H4 (cell line): ENCODE measurements at places on chromosomes 6 and 20. TPM values are rescaled to one million over a fixed set of nuclear protein-coding genes. Genes with fewer than 3 reads are reported as not detected.

DNA sequence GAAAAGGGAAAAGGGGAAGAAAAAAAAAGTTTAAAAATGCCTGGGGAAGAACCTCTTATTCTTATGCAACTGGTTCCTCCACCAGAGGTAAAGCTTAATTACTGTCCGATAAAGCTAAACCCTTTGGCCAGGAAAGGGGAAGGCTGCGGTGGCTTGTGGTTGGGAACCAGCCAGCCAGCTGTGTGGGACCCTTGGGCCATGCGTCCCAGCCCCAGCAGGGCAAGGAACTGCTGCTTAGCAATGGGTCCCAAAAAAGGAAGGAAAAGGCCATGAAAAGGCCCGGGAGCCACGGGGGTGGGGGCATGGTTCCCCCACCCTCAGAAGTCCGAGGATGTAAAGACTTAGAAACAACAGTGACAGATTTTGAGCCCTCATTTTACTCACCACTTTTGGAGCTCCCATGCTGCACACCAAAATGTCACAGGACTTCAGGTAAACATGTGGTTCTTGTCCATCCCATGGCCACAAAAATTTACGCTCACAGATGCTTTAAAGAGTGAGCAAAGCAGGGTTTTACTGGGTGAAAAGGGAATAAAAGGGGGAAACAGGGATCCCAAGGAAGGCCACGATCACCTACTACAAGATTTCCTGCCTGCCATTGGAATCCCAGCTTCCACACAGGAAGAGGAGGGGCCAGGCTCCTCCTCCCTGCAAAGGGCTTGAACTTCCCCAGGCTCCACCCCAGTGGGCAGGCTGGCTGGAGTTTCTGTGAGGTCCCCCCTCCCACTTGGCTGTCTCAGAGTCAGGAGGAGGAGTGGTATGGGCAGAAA is 1234.7 kb upstream of the GJE1 start:
- DNase-seq, result peak; percentile 75

GRCh38 chr6:99579781-99580180 is 11.3 kb upstream of the CCNC start:
- no peak for DNase-seq

DNA sequence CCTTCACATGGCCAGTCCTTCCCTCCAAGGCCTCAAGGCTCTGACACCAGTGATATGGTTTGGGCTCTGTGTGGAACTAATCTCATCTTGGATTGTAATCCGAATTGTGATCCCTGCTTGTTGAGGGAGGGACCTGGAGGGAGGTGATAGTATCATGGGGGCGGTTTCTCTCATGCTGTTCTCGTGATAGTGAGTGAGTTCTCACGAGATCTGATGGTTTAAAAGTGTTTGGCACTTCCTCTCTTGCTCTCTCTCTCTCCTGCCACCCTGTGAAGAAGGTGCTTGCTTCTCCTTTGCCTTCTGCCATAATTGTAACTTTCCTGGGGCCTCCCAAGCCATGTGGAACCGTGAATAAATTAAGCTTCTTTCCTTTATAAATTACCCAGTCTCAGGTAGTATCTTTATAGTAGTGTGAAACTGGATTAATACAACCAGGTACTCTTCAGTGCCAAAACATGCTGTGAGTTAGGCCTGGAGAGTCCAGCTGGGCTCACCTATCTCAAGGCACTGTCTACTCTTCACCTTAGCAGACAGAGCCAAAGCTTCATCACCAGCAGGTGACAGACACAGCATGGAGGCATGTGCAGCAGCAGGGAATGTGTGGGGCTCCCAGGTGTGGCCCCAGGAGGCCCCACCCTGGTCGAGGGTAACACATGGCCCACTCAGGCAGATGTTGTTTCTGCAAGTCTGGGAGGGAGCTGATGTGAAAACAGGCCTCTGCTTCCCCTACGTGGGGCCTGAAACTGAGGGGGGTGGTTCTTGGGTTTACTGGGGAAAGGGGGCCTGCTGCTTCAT is 97.5 kb upstream of the CDYL start:
- no peak for DNase-seq

DNA sequence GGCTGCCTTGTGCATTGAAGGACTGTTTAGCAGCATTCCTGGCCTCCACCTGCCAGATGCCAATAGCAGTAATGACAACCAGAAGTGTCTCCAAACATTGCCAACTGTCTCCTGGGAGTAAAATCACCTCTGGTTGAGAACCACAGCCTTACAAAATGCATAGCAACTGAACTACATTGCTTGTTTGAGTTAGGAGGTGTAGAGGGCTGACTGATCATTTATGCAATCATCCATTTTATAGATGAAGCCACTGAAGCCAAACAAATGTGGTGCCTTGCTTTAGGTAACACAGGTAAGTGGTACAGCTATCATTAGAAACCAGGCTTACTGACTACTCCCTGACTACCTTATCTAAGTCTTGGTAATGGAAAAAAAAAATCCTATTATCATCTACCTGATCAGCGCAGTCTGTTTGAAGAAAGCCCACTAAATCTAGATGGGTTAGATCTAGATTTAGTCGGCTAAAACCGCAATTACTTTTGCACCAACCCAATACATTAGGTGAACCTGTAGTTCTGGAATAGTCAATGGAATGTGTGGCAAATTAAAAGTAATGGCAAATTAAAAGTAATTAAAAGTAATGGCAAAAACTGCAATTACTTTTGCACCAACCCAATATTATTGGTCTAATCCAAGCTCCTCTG is 47.7 kb upstream of the F13A1 start:
- DNase-seq, result no peak

GRCh38 chr6:87705070-87705691 is 3.1 kb upstream of the AKIRIN2 start:
- DNase-seq, result peak; percentile 36

GRCh38 chr6:124368131-124368530 is 564.5 kb downstream of the NKAIN2 start:
- DNase-seq, result no peak

GRCh38 chr20:10467681-10468339 is 32.7 kb downstream of the SLX4IP start:
- no peak for DNase-seq

DNA sequence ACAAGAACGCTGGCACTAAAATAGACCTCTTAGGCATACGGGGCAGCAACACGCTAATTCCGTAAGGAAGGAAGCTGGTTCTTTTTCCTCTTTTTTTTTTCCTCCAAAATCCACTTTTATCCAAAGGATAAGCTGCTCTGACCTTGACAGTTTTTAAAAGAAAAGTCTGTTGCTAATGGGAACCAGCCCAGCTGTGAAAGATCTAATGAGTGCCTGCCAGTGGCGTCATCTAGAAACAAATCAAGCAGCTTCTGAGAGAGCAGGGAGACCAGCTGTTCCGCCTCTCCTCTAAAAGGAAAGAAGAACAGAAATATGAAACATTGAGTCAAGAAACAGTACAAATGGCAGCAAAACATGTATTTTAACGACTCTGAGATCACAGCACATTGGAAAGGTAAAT is 78.6 kb downstream of the FAXC start:
- no peak for DNase-seq

DNA sequence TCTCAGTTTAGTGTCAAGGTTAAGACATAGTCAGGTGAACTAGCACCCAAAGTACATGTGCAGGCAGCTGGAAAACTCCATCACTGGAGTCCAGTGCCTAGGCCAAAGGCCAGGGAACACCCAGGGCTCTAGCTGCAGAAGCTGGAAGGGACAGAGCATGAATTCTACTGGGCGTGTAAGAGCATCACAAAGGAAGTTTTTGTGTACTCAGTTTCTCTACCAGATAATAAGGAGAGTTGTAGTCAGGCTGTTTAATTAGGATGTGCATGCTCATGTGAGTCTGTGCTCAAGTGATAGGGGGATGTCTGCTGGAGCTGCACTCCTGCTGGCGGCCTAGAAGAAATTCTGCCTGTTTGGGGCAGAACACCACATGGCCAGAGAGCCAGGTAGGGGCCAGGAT is 8.1 kb downstream of the L3MBTL1 start:
- no peak for DNase-seq

DNA sequence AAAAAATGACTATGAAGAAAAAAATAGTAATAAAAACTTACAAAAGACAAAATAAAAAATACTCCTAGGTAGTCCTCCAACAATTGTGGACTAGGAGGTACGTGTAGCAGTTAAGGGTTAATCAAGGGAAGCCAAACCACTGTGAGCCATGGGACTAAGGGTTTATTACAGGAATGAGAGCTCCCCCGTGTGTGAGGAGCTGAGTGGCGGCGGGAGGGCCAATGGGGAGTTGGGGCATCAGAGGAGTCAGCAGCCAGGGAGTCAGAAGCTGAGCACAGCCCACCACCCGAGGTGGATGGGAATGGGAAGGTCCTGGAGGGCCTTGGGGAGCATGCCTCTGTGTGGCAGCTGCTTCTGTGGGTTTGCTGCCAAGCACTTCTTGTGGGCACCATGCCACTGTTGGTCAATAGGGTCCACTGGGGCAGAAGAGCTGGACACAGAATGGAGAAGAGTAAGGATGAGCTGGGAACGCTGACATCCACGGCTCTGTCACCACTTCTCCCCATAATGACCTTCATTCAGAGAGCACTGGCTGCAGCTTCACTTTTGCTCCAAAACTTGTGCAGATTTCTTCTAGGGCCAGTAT is 373.3 kb downstream of the CDKAL1 start:
- no peak for DNase-seq

C20orf202 gene
- not detected in 2 replicates for total RNA-seq

C6orf15 gene
- total RNA-seq, result not detected in 2 replicates

PRL gene
- total RNA-seq, result not detected in 2 replicates

FBXL4 gene
- total RNA-seq, result 7.9 and 8.7 TPM in 2 replicates
